ENCODE measurements at places on chromosomes 7 and 10.

GRCh38 chr10:43304687-43305333 is 37.9 kb upstream of the RASGEF1A start:
- peak; percentile 44 for DNase-seq

DNA sequence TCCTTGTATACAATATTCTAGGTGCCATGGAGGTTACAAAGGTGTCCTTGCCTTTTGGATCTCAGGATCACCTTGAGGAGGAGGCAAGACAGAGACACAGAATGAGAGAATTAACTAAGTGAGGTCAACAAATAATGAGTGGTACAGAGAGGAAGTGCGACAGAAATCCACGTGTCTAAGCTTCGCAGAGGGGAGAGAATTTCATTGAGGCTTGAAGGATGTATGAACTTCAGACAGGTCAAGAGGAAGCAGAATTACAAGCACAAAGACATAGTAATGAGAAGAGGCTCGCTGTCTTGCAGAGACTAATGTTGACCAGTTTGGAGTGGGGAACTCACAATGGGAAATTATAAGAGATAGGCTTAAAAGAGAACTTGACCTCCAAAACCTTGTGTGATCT is 308.7 kb downstream of the FRMD4A start:
- DNase-seq, result no peak

DNA sequence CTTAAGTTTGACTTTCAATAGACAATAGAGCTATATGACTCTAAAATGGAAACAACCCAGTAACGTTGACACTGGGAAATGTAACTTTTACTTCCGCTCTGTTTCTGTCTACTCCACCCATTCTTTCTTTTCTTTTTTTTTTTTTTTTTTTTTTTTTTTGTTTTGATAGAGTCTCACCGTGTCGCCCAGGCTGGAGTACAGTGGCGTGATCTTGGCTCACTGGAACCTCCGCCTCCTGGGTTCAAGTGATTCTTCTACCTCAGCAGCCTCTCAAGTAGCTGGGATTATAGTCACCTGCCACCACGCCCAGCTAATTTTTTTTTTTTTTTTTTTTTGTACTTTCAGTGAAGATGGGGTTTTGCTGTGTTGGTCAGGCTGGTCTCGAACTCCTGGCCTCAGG is 13.9 kb downstream of the PRSS2 start:
- no peak for DNase-seq

- DNase-seq, result no peak
Measured at GRCh38 chr7:30303312-30304039, 19.1 kb downstream of the ZNRF2 start.

DNA sequence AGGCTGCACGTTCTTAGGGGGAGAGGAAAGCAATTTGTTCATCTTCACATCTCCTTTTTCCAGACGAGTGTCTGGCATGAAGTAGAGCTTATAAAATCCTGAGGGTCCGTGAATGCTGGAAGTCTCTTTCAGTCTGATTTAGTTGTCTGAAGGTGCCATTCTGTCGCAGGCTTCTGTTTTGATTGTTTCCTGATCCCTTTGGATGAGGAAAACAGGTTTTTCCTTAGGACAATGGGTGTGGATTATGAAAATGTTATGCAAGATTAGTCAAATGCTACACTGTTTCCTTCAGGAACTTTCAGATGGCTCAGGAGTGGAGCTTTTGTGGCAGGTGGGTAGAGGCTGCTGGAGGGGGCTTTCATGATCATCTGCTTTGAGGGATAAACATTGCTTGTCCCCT is at the start of gene ITPRID1:
Gene ITPRID1, plus strand, starts transcription at position 301 of the 400 bp plus-strand sequence. CDS start 38,935 bp downstream, outside the sequence.
- no peak for DNase-seq

DNA sequence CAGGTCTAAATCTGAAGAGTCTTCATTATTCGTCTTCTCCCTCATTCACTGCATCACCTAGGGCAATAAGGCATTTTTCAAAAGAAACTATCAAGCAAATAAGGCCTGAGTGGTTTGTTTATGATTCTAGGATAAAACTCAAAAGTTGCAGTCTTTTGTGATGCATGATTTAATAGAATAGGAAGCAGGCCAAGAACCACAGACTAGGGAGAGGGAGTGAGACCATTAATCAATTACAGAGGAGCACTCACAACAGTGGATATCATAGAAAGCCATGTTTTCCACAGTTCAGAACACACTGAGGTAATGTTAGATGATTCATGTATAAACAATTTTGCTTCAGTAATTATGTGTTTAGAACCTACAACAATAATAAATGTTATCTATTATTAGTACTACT is 87.8 kb upstream of the LRRTM3 start:
- no peak for DNase-seq

DNA sequence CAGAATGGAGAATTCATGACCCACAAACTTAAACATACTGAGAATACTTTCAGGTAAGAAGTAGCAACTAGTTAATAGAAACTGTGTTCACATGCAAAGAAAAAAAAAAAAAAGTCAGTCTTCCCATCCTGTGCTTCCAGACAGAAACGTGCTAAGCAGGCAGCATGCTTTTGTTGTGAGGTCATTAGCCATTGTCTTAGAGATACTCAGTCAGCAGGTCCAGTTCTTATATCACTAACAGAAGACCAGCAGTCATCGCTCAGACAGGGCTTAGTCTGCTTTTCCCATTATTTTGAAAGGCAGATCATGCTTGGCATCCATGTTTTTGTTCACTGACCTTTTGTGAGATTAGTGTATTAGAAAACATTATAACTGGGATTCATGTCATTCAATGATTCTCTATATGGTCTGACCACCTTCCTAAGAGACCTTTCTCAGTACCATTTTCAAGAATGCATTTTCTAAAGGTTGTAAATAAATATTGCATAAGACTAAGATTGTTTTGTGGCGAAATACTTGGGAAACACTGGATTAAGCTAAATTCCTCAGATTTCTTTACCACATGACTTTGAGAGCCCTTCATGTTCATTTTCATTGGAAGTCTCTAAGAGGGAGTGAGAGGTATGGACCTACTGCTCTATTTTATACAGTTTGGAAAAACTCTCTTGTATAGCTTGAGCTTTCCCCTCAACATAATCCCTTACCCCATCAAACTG is 45.0 kb upstream of the AGBL3 start:
- DNase-seq, result no peak

DNA sequence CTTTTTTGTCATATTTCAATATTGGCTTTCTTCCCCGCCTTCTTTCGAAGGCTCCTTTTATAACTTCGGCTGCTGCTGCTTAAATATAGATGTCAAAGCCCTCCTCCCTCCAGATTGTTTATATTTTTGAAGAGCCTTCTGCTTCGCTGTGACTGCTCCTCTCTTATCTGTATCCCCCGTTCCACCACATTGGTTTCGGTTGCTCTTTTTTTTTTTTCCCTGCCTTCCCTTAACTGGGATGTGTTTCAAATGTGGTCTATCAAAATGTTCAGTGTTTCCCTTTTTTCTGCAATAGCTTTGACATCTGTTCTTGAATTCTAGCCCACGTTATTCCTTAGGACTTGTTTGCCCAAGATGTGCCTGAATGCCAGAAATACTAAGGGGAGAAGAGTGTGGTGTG is 96.4 kb downstream of the CUX1 start:
- DNase-seq, result no peak

- DNase-seq, result peak; percentile 23
Measured at GRCh38 chr7:77331938-77332695, 84.0 kb downstream of the GSAP start.

DNA sequence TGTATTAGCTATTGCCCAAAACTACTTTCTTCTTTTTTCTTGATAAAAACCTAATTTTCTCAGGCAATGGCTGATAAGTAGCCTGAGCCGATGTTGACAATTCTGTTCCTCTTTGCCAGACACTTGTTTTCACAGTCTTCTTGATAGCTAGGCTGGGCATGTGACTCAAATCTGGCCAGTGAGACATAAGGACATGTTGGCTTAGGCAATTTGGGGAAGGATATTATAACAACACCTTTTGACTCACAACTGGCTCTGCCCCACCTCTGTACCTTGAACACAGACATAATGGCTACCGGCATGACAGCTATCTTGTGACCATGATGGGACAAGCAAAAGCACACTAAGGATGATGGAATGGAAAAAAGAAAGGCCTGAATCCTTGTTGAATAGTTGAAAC is 72.9 kb upstream of the GPR22 start:
- DNase-seq, result no peak

- DNase-seq, result no peak
Measured at GRCh38 chr7:93717217-93717900, 142.8 kb upstream of the CALCR start.

DNA sequence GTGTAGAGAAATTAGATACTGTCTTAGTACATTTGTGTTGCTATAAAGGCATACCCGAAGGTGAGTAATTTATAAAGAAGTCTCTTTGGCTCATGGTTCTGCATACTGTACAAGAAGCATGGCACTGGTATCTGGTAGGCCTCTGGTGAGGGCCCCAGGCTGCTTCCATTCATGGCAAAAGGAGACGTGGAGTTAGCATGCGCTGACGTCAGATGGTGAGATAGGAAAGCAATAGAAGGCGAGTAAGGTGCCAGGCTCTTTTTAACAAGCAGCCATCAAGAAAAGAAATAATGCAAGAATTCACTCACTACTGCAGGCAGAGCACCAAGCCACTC is 38.1 kb downstream of the AKR1C8 start:
- DNase-seq, result no peak

- no peak for DNase-seq
Measured at GRCh38 chr7:143327903-143328302, 12.0 kb downstream of the CLCN1 start.

- DNase-seq, result no peak
Measured at GRCh38 chr10:104036518-104037260, 49.0 kb downstream of the COL17A1 start.

DNA sequence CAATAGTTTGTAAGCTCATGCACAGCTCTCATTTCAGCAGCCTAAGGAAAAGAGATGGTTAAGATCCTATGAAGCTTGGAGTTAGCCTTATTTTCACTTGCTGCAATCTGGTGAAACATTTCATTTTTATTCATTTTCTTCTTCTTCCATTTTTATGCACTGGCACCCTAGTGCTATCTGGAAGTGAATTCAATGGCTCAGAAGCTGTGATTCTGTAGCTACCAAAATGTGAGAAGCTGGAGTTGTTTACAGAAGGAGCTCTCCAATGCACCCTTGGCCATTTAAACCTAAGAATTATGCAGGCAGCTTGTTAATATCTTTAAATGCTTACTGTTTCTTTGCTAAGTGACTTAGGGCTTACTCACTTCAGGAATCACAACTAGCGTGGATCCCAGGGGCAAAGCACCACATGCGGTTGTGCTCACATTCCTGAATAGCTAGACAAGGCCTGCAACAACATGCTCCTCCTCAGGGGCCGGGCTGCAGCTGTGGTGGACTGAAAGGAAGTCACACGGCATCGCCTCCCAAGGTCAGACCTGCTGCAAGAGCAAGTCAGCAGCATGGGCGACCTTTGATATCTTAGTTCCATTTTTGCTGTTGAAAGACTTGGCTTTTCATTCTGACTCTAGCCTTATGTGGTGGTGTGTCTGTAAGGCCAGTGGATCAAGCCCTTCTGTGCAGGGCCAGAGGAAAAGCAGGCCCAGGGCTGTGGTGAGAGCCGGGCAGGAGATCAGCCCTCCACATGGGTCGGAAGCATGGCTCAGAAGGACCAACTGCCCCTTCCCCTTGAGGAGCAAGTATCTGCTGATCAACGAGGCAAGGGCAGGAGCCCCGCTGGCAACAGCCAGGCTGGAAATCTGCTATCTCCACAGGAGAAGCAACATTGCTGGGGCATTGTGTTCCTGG is 91.9 kb upstream of the MBL2 start:
- no peak for DNase-seq

DNA sequence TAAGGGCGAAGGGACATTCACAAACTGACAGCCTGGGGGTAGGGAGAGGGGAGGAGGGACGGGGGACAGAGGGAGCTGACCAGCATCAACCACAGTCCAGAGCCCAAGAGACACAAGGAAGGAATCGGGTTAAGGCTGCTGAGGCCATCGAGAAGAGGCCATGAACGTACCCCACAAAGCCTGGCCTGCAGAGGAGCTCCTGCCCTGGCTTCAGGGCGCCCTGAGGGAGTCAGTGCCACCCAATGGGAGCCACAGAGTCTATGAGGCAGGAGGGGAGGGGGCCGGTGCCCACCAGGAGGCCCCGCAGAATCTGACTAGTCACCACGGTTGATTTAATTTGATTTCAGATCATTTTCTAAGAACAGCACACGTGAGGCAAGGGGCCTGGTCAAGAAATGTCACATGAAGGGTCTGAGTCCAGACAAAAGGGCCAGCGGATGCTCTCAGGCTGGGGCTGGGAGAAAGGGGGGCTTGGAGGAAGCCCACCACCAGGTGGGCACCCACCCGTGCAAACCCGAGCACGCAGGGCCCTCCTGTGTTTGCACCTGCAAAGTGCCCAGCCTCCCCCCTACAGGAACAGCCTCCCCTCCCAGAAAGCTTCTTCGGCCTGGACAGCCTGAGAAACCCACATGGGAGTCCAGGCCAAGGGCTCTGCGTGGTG is 40.4 kb downstream of the CAMK2B start:
- DNase-seq, result no peak

- DNase-seq, result peak; percentile 67
Measured at GRCh38 chr7:105621617-105622016, 40.3 kb upstream of the EFCAB10 start.

GRCh38 chr10:86001521-86001920 is 365.1 kb downstream of the GRID1 start:
- DNase-seq, result no peak

- no peak for DNase-seq
Measured at GRCh38 chr10:84098667-84099066, 40.6 kb upstream of the GHITM start.

DNA sequence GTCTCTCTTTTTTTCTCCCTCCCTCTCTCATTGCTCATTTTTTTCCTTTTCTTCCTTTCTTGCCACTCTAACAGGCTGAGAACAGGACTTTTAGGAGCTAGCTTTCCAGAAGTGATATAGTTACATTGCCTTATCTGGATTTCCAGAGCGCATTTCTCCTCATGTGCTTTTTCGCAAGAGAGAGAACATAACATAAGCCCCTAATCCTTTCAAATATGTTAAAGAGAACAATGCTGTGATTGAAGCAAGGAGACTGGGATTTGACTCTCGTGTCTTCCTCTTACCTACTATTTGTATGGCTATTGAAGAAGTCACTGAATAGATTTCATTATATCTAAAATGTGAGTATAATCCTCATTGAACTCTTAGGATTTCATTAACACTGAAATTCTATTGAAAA is 101.2 kb upstream of the PRPS1L1 start:
- no peak for DNase-seq

DNA sequence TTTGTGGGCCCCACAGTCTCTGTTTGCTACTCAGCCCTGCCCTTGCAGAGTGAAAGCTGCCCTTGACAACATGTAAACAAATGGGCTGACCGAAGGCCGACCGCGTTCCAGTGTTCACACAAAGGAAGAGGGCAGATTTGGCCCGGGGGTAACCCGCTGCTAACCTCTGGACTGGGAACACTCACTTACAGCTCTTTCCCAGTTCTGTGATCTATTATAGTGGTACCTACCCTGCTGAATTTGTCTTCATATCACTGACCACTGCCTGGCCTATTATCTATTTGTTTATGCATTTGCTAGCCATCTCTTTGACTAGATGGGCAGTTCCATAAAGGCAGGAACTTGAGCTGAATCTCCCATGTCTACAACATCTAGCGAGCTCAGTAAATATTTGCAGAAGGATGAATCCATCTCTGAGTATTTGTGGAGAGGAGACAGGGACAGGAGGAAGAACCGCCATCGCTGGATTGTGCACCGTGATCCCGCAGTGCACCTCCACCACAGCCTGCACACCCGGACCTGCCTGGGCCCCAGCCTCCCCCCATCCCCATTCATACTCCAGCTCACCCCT is 15.2 kb downstream of the SLC29A3 start:
- no peak for DNase-seq

GRCh38 chr10:63672491-63672890 is 151.3 kb downstream of the REEP3 start:
- DNase-seq, result no peak

Data from occipital lobe (tissue), 3 donors.